ENCODE measurements at places on chromosomes 3 and 15. TPM values are rescaled to one million over a fixed set of nuclear protein-coding genes. Genes with fewer than 3 reads are reported as not detected.

CLEC3B gene
- 17.1 TPM for total RNA-seq

DNA sequence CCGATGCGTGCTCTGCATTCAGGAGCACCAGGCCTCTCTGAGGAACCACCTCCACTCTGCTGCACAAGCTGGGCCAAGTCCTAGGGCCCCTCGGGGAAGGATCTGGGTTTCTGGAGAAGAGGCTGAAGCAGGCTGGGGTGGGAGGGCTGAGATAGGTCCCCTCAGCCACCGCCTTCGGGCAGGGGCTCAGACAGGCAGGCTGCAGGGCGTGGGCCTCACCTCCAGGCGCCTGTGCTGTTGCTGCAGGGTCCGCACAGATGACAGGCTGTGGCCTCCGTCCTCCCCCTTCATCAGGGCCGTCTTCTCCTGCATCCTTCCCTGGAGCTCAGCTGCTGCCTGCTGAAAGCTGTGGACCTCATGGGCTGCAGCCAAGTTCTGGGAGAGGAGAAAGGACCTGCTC, 15.2 kb downstream of the PLA2G4B start:
- DNase-seq = no peak

DNA sequence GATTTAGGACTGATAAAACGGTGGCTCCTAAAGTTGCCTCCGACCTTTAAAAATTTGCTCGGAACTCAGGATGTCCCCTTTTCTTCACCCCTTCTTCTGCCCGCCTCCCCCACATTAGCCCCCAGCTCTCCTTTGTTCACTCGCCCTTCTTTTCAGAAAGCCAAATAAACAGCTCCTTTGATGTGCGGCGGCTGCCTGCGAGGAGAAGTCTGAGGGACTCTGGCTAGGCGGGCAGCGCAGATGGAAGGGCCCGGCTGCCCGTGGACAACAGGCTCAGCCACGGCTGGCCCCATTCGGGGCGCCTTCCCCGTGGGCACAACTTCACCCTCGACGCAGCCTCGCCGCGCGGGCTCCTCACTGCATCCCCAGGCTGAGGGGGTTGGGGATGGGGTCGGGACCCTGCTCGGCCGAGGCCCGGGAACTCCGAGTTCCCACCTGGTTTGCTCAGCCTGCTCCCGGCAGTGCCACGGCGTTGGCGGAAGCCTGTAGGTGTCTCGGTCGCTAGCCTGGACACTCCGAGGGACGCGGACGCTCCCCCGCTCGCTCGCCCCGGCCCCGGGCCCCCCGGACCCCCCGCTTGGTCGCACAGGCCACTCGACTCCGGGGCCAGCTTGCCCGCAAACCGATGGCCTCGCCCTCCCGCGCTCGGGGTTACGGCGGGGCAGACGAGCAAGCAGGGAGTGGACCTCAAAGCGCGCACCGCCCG, 897 bp upstream of the TLE3 start:
- no peak for DNase-seq

GRCh38 chr15:61106044-61106834, 122.9 kb downstream of the RORA start:
- no peak for DNase-seq

GRCh38 chr15:57017024-57017423, 98.6 kb downstream of the TCF12 start:
- no peak for DNase-seq

GRCh38 chr3:126987129-126987528, 4.2 kb downstream of the PLXNA1 start:
- DNase-seq = no peak

DNA sequence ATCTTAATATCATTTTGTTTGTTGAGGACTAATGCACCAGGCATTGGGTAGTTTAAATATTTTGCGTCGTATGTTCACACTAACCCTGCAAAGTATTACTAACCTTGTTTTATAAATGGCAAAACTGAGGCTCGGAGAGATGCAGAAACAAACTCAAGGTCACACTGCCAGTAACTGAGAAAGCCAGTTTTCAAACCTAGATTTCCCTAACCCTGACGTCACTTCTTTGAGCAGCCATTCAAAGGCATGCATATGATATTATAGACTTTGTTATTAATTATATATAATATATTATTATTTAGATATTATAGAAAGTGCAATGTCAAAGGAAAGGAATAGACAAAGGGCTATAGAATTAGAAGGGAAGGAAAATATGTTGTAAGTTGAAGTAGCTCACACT, 167.6 kb upstream of the EOMES start:
- no peak for DNase-seq

GRCh38 chr3:152258448-152259393, 10.0 kb upstream of the MBNL1 start:
- DNase-seq = no peak

All from cerebellum (tissue), 4 donors.